ENCODE measurements at places on chromosomes 5 and 9.
A peak's percentile ranks its signal among the peaks of the same experiment; 100 is the strongest.

DNA sequence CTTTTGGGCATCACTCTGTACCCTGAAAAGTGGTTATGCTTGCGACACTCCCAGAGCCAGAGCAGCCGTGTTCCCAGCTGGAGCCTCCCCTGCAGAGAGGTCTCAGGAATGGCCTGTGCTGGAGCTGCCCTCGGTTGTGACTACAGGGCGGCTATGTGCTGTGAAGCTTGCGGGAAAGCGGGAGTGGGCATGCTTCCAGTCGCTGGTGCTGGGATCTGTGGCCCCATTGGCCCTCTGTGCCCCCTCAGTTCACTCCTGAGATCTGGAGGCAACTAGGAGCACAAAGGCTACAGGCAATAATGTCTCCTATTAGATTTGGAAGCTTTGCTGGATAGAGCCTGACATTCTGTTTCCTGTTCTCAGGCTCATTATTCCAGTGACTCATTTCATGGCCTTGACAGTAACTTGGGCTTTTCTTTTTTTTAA is 56.9 kb downstream of the GPR107 start:
- no peak for DNase-seq

GRCh38 chr5:59660737-59661136 is 232.8 kb downstream of the PDE4D start:
- no peak for DNase-seq

DNA sequence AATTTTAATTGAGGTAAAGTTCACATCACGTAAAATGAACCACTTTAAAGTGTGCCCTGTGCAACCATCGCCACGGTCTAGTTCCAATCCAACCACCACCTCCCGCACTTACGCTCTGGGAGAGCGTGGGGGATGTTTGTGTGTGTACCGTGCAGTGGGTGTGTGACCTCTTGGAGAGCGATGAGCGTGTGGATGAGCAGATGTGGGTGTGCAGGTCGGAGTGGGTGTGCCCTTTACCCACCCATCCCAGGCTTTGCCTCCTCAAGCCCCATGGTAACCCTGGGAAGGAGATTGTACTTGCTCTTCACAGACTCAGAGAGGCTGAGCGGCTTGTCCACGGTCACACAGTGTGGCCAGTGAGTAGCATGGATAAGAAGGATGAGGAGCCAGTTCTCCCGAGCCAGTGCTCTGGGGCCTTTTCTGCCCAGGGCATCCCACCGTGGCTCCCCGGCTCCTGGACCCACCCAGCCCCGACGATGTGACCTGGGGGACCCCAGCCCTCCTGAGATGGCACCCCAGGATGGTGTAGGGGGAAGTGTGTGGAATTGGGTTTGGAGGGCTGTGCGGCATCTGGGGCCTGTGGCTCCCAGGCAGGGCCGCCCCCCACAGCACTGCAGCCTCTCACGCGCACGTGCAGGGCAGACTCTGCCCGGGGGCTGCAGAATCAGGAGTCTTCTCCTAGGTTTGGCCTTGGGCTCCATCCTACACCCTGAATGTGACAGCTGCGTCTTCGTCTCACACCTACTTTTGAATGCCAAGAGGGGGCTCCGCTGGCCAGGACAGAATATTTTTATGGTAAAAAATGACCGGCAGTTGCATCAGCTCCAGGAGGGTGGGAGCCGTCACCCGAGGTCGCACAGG is 13.6 kb downstream of the LHX3 start:
- no peak for DNase-seq

GRCh38 chr9:129072171-129072570 is 8.7 kb upstream of the DOLPP1 start:
- no peak for DNase-seq

- no peak for DNase-seq
These were observed 45.1 kb upstream of the GARNL3 start for GRCh38 chr9:127219520-127219919.

- no peak for DNase-seq
These were observed 127.0 kb downstream of the SAXO1 start for GRCh38 chr9:18905883-18906629.

DNA sequence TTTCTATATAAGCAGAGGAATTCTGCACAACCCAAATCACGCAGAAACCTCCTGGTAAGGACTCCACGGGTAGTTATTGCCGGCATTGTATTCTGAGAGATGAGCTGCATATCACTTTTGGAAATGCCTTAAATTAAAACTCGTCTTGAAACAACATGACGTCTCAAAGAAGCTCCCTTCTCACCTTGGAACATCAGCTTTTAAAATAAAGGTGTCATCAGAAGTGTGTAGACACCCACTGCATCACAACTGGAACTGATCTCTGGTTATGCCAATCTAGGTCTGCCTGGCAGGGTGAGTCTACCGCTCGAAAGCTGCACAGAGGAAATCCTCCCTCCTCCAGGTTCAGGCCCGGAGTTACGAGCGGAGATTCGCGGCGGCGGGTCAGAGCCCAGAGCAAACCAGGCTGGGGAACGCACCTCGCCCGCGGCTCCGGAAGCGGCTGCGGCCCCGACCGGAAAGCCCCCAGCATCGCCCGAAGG is 974 bp upstream of the SLC12A2 start:
- DNase-seq: no peak

GRCh38 chr5:154196955-154197652 is 6.6 kb downstream of the GALNT10 start:
- DNase-seq: no peak

DNA sequence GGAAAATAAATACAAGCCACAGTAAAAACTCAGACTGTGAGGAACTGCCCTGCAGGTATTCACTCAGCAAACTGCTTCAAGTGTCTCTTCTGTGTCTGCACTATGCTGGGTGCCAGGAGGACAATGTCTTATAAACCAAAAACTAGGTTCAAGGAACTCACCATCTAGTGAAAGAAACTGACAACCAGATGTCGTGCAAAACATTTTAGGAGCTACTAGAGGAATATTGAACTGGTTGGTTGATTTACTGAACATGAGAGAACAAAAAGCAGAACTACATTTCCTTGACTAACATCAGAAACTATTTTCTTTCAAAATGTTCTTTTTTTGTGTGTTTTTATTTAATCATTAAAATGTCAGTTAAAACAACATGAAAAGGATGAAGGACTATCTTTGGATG is 35.2 kb downstream of the ZNF366 start:
- no peak for DNase-seq

- DNase-seq: no peak
These were observed 27.8 kb downstream of the NUTM2F start for GRCh38 chr9:94300470-94301301.

DNA sequence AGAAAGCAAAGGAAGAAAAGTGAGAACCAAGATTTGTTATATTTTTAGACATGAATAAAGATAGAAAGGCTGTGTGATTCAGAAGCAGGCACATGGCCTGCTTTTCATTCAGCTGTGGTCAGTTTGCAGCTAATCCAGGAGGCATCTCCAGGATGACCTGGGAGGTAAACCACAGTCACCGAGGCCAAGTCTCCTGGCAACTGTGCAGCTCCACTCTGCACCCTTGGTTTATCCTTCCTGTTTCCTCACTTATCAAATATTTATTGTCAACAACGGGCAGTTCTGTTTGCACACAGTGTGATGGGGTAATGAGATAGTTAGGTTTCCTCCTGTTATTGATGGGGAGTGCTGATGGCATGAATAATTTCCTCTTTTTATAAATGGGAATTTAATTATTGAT is 243.0 kb downstream of the PSAT1 start:
- DNase-seq: no peak

GRCh38 chr9:136525841-136526499 is 19.9 kb downstream of the NOTCH1 start:
- peak; percentile 78 for DNase-seq

- DNase-seq: no peak
These were observed 45.5 kb downstream of the COL27A1 start for GRCh38 chr9:114200721-114201300.

DNA sequence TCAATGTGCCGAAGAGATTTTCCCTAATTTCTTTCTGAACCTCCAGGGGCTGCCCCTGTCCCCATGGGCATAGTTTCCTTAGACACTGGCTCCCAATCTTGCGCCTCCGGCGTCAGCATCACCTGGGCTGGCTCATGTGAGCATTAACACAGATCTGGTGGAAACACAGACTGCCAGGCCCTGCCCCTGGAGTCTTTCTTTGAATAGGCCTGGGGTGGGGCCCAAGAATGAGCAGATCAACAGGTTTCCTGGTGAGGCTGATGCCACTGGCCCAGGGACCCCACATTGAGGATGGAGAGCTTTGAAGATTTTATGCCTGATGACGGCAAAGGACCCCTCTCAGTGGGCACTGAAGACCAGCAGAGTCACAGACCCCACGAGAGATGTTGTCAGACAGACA is 60.8 kb downstream of the ANKRD33B start:
- no peak for DNase-seq

DNA sequence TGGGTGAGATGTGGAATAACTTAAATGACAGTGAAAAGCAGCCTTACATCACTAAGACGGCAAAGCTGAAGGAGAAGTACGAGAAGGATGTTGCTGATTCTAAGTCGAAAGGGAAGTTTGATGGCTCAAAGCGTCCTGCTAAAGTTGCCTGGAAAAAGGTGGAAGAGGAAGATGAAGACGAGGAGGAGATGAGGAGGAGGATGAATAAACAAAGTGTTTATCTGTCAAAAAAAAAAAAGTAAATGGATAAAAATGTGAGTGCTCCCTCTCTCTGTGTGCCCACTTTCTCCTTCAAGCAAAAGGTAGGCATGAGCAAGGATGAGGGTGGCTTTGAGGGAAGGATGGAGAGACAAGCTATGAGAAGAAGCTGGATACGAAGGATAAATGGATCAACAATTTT is 4.2 kb upstream of the CANX start:
- no peak for DNase-seq

GRCh38 chr9:103104101-103104500 is 109.0 kb downstream of the CYLC2 start:
- no peak for DNase-seq

DNA sequence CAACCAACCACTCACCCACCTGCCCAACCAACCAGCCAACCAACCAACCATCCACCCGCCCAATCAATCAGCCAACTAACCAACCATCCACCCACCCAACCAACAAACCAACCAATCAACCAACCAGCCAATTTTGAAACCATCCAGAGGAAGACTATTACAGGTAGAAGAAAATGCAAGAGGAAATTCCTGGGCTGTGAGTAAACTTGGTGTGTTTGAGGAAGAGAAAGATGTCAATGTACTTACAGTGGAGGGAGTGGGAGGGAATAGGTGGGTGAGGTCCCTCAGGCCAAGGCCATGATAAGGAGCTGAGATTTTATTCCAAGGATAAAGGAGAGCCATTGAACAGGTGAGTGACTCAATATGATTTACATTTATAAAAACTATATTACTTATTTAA is 30.4 kb downstream of the C9orf57 start:
- no peak for DNase-seq

DNA sequence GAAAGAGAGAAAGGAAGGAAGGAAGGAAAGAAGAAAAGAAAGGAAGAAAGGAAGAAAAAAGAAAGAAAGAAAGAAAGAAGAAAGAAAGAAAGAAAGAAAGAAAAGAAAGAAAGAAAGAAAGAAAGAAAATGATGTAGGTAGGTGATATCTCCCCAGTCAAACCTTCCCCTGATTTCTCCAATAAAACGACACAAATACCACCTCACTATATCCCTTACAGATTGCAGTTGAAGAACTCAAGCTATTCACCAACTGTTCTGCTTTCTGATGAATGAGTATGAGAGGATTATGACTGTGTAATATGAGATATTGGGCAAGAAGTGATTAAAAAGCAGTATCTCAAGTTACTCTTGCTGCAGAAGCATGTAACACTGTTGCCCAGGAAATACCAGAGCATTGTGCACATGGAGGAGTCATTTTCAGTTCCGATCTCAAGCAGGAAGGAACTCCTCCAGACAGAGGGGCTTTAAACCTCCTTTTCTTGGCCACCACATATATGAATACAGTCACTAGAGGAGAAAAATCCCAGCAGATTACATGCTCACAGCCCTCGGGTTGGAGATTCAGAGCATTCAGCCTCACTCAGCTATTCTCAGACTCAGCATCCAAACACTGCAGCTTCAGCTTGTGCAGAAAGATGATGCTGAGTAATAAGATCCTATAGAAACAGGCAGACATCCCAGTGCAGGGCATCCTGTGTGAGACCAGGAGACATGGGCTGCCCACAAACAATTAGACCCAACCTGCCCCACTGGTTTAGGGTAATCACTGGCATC is 61.4 kb downstream of the UGCG start:
- DNase-seq: no peak

GRCh38 chr9:357560-357959 is 142.9 kb downstream of the DOCK8 start:
- DNase-seq: no peak

GRCh38 chr5:132253452-132254320 is 3.8 kb upstream of the PDLIM4 start:
- DNase-seq: no peak

All from amygdala (tissue), 56 donors.